ENCODE measurements at places on chromosomes 1 and 21. TPM values are rescaled to one million over a fixed set of nuclear protein-coding genes. Genes with fewer than 3 reads are reported as not detected.

Gene CENPL
- total RNA-seq = 24.5 TPM

Gene GBP7
- not detected for total RNA-seq

Gene BRINP2
- total RNA-seq = not detected

Gene GPR137B
- total RNA-seq = 8.4 TPM

Gene MAP10
- total RNA-seq = not detected

Gene PDZK1
- 0.20 TPM for total RNA-seq

Gene THEM5
- total RNA-seq = not detected

Gene C1orf56
- total RNA-seq = 2.2 TPM

Gene LCE1C
- total RNA-seq = 1.4 TPM

Gene SLC27A3
- total RNA-seq = 11.1 TPM

Gene TTC39A
- total RNA-seq = 0.35 TPM

Gene IFI44
- 7.7 TPM for total RNA-seq

Gene ZNF496
- 67.2 TPM for total RNA-seq

Gene OR2T35
- not detected for total RNA-seq

Gene SERINC2
- total RNA-seq = 117 TPM

Gene VASH2
- total RNA-seq = not detected

Gene TRIM58
- total RNA-seq = not detected

Gene SARS1
- total RNA-seq = 381 TPM

Gene RNF207
- total RNA-seq = 12.4 TPM

Gene CD5L
- not detected for total RNA-seq

Gene CELA3B
- not detected for total RNA-seq

Gene SIK1
- total RNA-seq = 77.1 TPM

Gene EPRS1
- 476 TPM for total RNA-seq

Gene FABP3
- total RNA-seq = not detected

Gene PLXNA2
- 69.7 TPM for total RNA-seq

Gene FOXO6
- 0.22 TPM for total RNA-seq

Gene CLCA4
- not detected for total RNA-seq

Gene PRDM16
- not detected for total RNA-seq

Gene VANGL2
- 0.26 TPM for total RNA-seq

Gene TCHH
- total RNA-seq = 0.22 TPM

Gene WNT3A
- 0.10 TPM for total RNA-seq

Gene SLC1A7
- not detected for total RNA-seq

Gene PGLYRP4
- not detected for total RNA-seq

Gene LCE2B
- total RNA-seq = not detected

Gene S100A8
- 80.4 TPM for total RNA-seq

Gene ZFP69
- 2.2 TPM for total RNA-seq

Gene PDC
- total RNA-seq = not detected

Gene ACOT11
- 5.3 TPM for total RNA-seq

Gene POLR3GL
- 20.9 TPM for total RNA-seq

Gene SHISA4
- 20.9 TPM for total RNA-seq

Gene TAS1R3
- total RNA-seq = 0.17 TPM

Gene RCC1
- 42.4 TPM for total RNA-seq

Gene MAB21L3
- 2.5 TPM for total RNA-seq

Gene PLA2G5
- not detected for total RNA-seq

Gene UBXN10
- not detected for total RNA-seq

Gene SLC44A3
- 0.83 TPM for total RNA-seq
